Esophagus (tissue), 2 donors: ENCODE measurements at places on chromosomes 3 and 15. TPM values are rescaled to one million over a fixed set of nuclear protein-coding genes. Genes with fewer than 3 reads are reported as not detected.

The UBP1 gene
- 13.1 TPM for polyA plus RNA-seq

The GCSAM gene
- polyA plus RNA-seq: 0.90 TPM

The RBM5 gene
- 97.4 TPM for polyA plus RNA-seq

The BCHE gene
- 0.98 TPM for polyA plus RNA-seq

The TPRG1 gene
- 50.3 TPM for polyA plus RNA-seq

The GAP43 gene
- 0.08 TPM for polyA plus RNA-seq

The SERINC4 gene
- polyA plus RNA-seq: 0.24 TPM

The RPLP1 gene
- polyA plus RNA-seq: 1,182 TPM

The THRB gene
- 2.5 TPM for polyA plus RNA-seq

The CLRN1 gene
- polyA plus RNA-seq: not detected

The ERICH6 gene
- polyA plus RNA-seq: not detected

The RETNLB gene
- polyA plus RNA-seq: not detected

The NECTIN3 gene
- polyA plus RNA-seq: 0.33 TPM

The CCR1 gene
- polyA plus RNA-seq: 0.61 TPM

The CPA3 gene
- polyA plus RNA-seq: 0.28 TPM

The CFAP100 gene
- not detected for polyA plus RNA-seq

The TMEM207 gene
- not detected for polyA plus RNA-seq

The KBTBD8 gene
- 0.47 TPM for polyA plus RNA-seq

The RAB6B gene
- polyA plus RNA-seq: 1.3 TPM
